Head of caudate nucleus (tissue), 42 donors: ENCODE measurements at places on chromosomes 1 and 21.

GRCh38 chr1:147245586-147246021 lies 3.1 kb downstream of the CHD1L start:
- DNase-seq, result no peak

DNA sequence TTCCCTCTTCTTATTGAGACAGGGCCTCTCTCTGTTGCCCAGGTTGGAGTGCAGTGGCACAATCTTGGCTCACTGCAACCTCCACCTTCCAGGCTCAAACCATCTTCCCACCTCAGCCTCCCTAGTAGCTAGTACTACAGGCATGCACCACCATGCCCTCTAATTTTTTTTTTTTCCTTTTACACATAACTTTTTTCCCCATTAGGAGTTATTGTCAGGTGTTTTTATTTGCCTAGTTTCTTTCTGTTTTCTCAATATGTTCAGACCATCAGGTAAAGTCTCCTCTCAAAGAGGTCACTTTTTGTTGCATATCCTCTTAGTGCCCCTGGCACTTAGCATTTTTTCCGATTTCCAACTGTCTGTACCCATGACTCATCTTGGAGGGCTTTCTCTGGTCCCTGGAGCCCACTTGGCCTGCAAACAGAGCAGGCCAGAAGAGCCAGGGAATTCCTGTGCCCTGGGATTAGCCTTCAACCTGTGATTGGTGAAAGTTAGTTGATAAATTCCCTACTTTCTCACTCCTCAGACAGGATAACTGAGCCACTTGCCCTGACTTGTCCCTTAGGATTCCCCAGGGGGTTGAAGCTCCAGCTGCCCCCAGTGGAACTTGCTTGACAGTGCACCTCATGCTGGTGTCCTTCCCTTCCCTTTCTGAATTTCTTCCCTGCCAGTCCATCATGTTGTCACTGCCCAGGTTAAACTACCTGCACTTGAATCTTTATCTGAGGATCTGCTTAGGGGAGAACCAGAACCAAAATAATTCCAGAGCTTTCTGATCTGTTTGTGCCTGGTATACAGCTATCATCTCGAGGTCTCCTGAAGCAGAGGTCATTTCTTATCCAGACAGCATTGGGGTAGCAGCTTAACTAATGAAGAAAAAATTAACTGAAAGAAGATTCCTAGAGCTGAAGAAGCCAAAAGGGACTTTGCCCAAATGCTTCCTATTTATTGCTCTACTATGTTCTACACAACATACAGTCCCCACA lies 2.4 kb downstream of the NTPCR start:
- DNase-seq, result peak; percentile 21

- no peak for DNase-seq
These were observed 58.7 kb upstream of the KIAA1614 start for GRCh38 chr1:180854001-180854400.

GRCh38 chr1:10932088-10932487 lies 80.4 kb upstream of the TARDBP start:
- DNase-seq, result no peak

GRCh38 chr1:216523449-216524190 lies 100.4 kb upstream of the USH2A start:
- no peak for DNase-seq

DNA sequence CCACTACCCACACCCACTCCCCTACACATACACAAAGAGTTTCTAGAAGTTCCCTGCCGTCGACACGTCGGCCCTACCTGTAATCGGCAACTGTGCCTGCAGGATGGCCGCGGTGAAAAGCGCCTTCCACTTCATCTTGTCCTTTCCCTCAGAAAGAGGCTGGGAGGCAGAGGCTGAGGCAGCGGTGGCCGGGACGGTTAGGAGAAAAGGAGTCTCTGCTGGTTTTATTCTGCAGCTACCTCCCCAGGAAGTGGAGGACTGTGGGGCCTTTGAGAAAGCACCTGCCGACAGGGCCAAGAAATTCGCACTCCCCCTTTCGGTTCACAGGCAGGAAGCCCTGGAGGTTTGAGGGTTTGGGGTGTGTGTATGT lies at the start of gene CD247:
Gene CD247, minus strand, starts transcription at position 199 of the 370 bp plus-strand sequence. Its CDS starts 64 bp downstream, at position 135.
- no peak for DNase-seq

- no peak for DNase-seq
These were observed 215.8 kb downstream of the MATN1 start for GRCh38 chr1:30507401-30508174.

DNA sequence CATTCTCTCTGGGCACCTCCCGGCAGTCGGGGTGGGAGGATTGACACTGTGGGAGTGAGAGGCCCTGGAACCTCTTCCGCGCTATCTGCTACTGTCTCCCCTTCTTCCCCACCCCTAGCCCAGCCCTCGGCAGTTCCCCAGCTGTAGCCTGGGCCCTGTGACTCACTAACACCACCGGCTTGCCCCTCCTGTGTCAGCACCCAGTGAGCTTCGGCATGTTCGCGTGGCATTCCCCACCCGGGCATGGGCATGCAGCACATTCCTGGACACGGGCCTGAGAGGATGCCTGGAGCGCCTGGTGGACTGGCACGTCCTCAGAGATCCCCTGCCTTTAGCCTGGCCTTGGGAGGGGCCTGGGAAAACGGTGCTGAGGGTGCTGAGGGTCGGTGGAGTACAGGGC lies 1.3 kb downstream of the CDK18 start:
- DNase-seq, result peak; percentile 54

GRCh38 chr1:66730462-66730861 lies 21.8 kb upstream of the DYNLT5 start:
- DNase-seq, result no peak

- no peak for DNase-seq
These were observed 10.7 kb upstream of the OR2T34 start for GRCh38 chr1:248585266-248585665.

GRCh38 chr1:201320168-201320788 lies 37.0 kb downstream of the PKP1 start:
- DNase-seq, result no peak

- DNase-seq, result no peak
These were observed 27.9 kb downstream of the AXDND1 start for GRCh38 chr1:179393721-179394120.

- DNase-seq, result no peak
These were observed 98.8 kb downstream of the SDCCAG8 start for GRCh38 chr1:243354511-243355153.

DNA sequence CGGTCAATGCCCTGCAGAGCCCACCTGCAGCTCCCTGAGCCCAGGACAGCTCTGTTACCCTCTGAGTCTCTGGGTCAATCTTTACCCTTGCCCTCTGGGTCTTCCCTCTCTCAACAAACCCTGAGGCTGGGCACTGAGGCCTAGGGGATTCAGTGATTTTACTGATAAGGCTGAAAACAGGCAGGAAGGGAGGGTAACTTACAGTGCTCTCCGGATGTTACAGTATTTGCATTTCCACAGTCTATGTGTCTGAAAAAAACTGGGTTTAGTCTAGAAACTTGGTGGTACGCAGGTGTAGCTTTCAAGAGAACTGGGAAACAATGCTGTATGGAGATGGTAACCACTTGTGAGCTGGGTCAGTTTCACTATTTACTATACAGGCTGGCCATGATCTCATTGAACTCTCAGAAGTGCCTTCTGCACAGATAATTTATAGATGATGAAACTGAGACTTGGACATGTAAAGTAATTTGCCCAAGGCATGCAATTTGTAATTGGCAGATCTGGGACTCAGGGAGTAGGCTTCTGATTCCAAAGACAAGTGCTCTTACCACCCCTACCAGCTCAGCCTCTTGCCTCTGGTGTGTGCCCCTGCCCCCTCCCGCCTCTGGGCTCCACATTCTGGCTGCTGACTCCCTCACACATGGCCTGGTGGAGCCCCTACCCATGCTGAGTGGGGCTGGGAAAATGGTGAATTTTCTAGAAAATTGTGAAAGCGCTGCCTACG lies 48.8 kb downstream of the TENT5C start:
- DNase-seq, result no peak

DNA sequence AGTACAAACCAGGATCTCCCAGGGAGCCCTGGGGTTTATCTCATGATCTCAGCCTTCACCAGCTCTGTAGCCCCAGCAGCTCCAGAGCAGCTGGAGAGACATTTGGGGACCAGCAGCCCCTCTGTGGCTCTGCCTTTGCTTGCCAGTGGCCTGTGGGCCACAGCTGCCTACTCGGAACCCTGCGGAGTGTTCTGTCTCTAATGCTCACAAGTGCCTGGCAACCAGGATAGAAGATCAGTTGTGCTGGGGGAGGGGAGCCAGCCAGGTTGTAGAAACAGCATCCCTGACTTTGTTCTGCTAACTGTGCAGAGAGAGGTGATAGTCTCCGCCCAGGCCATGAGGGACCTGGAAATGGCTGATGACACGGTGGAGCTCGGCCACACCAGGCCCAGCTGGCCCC lies 50.9 kb upstream of the KCNJ15 start:
- DNase-seq, result no peak

- no peak for DNase-seq
These were observed 22.4 kb downstream of the LRRC8B start for GRCh38 chr1:89546934-89547562.

- no peak for DNase-seq
These were observed 3.9 kb upstream of the FAM78B start for GRCh38 chr1:166170726-166171125.

DNA sequence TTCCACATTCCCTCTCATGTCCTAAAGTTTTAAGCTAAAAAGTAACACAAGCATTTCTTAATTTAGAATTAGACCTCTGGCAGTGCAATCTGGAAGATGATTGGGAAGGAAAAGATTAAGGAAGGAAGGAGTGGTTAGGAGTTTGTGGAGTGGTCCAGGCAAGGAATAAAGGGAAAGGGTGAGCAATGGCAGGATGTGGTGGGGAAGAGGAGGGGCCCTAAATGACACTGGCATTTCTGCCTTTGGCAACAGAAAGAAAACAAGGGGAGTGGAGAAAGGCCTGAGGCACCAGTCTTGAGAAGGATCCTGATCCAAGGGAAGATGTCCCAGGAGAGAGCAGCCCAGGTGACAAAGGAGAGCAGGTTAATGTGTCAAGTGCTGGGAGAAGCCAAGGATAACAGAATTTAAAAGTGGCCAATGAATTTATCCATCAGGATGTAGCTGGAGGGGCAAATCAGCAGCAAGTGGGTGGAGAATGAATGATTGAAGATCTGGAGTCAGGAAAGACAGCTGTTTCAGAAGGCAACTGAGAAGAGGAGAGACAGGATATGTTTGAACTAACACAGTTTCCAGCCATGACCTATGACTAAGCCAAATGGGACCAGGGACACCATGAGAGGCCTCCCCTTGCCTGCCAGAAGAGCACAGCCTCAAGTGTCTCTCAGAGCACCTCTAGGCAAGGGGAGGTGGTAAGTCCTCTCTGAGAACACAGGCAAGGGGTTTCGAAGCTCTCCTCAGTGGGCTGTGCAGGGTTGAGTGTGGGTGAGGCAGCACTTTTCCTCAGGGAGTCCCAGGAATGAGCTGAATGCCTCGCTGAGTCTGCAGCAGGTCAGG lies 20.9 kb upstream of the LY9 start:
- no peak for DNase-seq

GRCh38 chr1:98496256-98496995 lies 165.1 kb upstream of the SNX7 start:
- DNase-seq, result no peak

DNA sequence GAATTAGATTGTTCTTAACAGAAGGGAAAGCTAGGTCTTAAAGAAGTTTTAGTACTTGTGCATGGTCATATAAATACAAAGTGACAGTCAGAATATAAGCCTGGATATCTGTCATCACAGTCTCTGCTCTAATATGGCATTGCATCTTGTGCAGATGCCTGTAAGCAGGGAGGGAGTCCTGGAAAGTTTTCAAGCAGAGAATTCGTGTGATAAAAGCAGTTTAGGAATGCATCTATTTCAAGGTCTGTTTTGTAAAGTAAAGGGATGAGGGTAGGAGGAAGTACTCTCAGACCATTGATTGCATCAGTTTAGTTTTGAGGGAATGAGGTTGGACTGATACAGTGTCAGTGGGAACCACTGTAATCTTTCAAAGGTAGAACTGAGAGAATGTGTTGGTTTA lies 30.6 kb downstream of the IARS2 start:
- DNase-seq, result no peak

- no peak for DNase-seq
These were observed 26.2 kb upstream of the CD1D start for GRCh38 chr1:158154501-158154900.

- no peak for DNase-seq
These were observed 1.0 kb downstream of the TMEM59 start for GRCh38 chr1:54051933-54052430.

DNA sequence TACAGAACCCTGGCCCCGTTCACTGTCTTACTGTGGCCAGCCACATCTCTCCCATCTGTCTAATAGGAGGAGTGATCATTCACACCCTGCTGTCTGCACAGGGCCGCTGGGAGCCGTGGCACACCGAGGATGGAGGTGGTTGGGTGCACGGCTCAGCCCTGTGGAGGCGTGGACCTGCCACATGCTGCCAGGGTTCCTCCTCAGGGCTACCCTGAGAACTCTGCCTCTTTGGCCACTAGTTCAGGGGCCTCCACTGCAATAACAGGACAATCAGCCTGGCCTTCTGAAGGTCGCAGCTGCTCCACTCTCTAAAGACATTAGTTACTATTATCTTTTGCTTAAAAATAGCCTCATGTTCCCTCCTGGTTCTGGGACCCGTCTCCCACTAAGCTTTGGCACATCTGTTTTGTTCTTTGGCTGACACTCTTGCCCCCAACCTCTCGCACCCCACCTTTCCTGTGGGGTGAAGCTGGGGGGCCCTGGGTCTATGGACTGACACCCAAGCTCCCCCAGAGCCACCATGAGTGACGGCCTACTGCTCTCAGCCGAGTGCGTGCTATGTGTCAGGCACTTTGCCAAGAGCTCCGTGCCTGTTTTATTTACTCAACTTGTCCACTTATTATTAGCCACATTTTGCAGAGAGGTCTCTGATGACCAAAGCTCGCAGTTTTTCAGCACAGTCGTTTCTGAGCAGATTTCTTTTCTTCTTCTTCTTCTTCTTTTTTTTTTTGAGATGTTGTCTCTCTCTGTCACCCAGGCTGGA lies 66.3 kb downstream of the ARHGEF10L start:
- DNase-seq, result no peak

DNA sequence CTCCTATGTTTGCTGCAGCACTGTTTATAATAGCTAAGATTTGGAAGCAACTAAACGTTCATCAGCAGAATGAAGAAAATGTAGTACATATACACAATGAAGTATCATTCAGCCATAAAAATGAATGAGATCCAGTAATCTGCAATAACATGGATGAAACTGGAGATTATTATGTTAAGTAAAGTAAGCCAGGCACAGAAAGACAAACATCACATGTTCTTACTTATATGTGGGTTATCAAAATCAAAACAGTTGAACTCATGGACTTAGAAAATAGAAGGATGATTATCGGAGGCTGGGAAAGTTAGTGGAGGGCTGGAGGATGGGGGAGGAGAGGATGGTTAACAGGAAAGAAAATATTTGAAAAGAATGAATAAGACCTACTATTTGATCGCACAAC lies 1017.6 kb downstream of the KCNT2 start:
- DNase-seq, result no peak

GRCh38 chr1:41726899-41727748 lies 191.6 kb downstream of the HIVEP3 start:
- DNase-seq, result peak; percentile 79

GRCh38 chr1:157732755-157733154 lies 32.2 kb upstream of the FCRL3 start:
- no peak for DNase-seq

GRCh38 chr1:7553042-7553690 lies 217.9 kb upstream of the VAMP3 start:
- DNase-seq, result no peak
